ENCODE measurements at places on chromosomes 13 and 19. TPM values are rescaled to one million over a fixed set of nuclear protein-coding genes. Genes with fewer than 3 reads are reported as not detected.

- no peak for DNase-seq
Measured at GRCh38 chr19:47768604-47769003, 9.9 kb upstream of the SELENOW start.

DNA sequence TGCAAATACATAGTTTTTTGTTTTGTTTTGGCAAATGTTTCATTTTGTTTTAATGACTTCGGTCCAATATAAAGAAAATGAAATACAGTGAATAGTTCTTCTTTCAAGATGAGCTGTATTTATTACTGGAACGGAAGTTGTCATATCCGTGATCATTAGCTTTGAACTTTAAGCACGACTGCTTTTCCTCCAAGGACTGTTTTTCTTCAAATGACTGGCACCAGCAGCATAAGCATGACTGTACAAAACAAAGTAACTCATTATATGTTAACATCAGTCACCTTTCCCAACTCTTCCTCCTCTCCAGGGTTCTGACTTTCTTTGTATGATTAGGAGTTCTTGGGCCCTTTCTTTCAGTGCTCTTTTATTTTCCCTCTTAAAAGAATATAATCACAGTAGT lies 20.5 kb downstream of the EDNRB start:
- DNase-seq = no peak

DNA sequence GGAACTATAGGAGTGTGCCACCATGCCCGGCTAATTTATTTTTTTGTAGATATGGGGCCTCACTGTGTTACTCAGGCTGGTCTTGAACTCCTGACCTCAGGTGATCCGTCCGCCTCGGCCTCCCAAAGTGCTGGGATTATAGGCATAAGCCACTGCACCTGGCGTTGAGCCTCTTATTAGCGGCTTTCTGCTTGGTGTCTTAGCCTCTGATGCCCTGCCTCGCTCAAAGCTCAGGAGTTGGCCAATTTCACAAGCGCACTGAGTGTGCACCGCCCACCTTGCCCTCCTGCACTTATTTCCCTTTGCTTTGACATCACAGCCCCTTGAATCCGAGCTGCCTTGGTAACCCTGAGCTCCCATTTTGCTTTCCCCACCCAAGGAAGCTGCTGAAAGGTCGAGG lies 10.1 kb downstream of the YIPF2 start:
- DNase-seq = peak; percentile 73

The THOP1 gene
- 35.0 TPM for total RNA-seq

The SYCN gene
- total RNA-seq = not detected

- DNase-seq = no peak
Measured at GRCh38 chr13:59061621-59062020, 1102.1 kb downstream of the DIAPH3 start.

The TTYH1 gene
- total RNA-seq = not detected

- DNase-seq = no peak
Measured at GRCh38 chr19:3784607-3785450, 1.4 kb downstream of the MATK start.

DNA sequence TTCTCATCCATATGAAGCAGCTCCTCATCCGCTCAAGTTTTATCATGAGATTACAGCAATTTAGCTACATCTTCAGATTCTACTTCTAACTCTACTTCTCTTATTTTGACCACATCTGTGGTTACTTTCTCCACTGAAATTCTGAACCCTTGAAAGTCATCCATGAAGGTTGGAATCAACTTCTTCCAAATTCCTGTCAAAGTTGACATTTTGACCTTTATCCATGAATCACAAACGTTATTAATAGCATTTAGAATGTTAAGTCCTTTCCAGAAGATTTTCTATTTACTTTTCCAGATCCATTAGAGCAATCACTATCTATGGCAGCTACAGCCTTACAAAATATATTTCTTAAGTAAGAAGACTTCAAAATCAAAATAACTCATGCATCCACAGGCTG lies 421.7 kb upstream of the GPC6 start:
- DNase-seq = no peak

The ANKLE1 gene
- 0.55 TPM for total RNA-seq

The ZNF850 gene
- 2.1 TPM for total RNA-seq

The LGALS14 gene
- not detected for total RNA-seq

The CLEC4G gene
- total RNA-seq = 10.1 TPM

The ADGRE3 gene
- total RNA-seq = 0.19 TPM

The SLC15A1 gene
- 0.45 TPM for total RNA-seq

DNA sequence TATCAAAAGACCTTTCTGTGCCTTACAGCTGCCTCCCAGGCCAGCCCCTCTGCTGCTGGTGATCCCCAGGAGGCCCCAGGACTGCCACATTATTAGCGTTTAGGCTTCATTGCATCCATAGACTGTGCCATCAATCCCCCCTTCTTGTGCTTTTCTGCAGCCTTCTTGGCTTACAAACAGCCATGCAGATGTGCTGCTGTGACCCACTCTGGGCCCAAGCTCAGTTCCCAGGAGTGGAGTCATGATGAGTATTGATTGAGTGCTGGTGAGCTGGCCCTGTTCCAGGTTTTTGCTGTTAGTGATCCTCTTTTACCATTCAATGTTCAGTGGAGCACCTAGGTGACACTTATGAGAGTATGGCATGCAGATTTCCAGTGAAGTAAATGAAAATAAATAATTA lies 59.9 kb upstream of the SLAIN1 start:
- no peak for DNase-seq

The RPL18 gene
- 876 TPM for total RNA-seq

GRCh38 chr13:26048741-26049140 lies 3.1 kb downstream of the SHISA2 start:
- no peak for DNase-seq

GRCh38 chr13:79187917-79188690 lies 218.0 kb downstream of the RBM26 start:
- no peak for DNase-seq

The TNPO2 gene
- 79.4 TPM for total RNA-seq

The FBXO17 gene
- 28.4 TPM for total RNA-seq

GRCh38 chr19:16428372-16429036 lies 43.3 kb downstream of the EPS15L1 start:
- DNase-seq = no peak

The IGFL1 gene
- not detected for total RNA-seq

- no peak for DNase-seq
Measured at GRCh38 chr19:478236-478903, 17.5 kb upstream of the SHC2 start.

DNA sequence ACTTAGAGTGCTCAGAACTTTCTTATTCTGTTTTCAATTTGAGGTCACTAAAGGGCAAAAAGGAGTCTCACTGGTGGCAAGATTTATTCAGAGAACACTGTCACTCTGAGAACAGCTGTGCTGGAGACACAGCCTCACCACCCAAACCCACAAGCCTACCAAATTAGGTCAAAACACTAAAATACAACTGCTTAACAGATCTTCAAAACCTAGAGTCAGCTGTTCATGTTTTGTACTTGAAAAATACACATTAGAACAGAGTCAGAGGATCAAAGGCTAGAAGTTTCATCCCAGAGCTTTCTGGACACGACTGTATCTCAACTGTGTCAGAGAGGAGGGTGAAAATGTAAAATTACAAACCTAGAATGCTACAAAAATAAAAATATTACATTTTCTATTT lies 89.3 kb downstream of the MIPEP start:
- DNase-seq = no peak

The ZNF320 gene
- 9.3 TPM for total RNA-seq

GRCh38 chr19:29927944-29928625 lies 14.0 kb upstream of the URI1 start:
- DNase-seq = peak; percentile 59

The MIDN gene
- 156 TPM for total RNA-seq

DNA sequence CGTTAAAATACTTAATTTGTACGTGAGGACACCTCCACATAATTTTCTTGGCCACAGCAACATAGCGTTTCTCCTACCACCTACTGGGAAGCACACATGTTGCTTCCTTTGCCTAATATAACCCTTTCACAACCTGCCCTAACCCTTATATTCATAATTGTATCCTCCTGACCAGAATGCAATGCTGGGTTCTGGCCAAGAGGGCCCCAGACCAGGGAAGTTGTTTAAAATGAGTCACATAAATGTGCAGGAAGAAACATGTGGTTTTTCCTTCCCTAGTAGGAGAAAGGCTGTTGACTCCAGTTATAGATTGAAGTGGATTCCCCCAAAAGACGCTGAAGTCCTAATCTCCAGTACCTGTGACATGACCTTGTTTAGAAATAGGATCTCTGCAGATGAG lies 187.3 kb downstream of the NUFIP1 start:
- DNase-seq = no peak

GRCh38 chr13:41985788-41986508 lies 25.0 kb upstream of the VWA8 start:
- DNase-seq = no peak

GRCh38 chr13:87168390-87168789 lies 502.8 kb upstream of the SLITRK5 start:
- no peak for DNase-seq

DNA sequence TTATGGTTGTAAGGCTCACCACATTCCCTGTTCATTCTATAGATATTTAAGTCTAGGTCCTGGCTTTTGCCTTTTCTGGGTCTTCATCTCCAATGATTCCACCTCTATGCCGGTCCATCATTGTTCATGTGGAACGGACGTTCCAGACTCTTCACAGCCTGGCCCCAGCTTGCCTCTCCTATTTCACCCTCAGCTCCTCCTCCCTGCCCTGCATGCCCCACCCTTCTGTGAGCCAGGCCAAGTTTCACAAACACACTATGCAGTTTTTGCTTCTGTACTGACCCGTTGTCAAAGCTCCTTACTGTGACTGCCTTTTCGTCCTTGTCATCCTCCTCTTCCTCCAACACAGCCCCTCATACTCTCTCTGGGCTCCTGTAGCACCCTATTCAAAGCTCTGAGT lies 31.3 kb downstream of the TEX26 start:
- no peak for DNase-seq

GRCh38 chr13:80555796-80556678 lies 215.1 kb upstream of the SPRY2 start:
- no peak for DNase-seq

The SGCG gene
- 2.9 TPM for total RNA-seq
